HS-27A (cell line): ENCODE measurements at places on chromosomes 1 and 21.
A peak's percentile ranks its signal among the peaks of the same experiment; 100 is the strongest.

GRCh38 chr1:12161662-12162458, 4.9 kb upstream of the TNFRSF1B start:
- DNase-seq = peak; percentile 85

- no peak for DNase-seq
Observed at GRCh38 chr1:47776667-47777131, 220.5 kb downstream of the TRABD2B start.

DNA sequence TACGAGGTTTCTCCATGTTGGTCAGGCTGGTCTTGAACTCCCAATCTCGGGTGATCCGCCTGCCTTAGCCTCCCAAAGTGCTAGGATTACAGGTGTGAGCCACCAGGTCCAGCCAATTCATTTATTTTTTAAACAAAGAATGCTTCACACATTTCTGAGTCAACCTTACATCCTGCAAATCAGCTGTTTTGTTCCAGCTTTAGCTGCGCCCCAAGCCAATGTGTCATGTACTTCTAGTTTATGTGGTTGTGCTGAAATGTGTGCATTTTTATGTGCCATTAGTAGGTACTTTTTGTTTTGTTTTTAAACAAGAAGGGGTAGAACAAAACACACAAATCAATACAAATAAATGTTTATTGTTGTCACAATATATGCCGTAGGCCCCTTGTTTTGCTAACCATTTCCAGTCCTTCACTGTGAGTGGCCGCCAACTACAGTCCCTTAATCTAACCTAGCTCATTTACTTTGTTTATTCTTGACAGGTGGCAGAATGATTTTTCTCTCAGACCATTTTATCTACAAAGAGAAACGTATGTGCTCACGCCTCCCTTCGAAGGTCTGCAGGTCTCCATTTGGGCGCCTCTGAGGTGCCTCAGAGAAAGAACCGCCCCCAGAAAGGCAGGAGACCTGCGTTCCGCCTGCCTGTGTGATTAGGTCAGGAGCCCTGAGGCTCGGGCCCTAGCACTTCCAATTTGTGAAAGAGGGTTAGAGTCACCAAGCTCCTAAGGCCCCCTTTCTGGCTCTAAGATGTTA, 2.8 kb upstream of the CASQ2 start:
- DNase-seq = no peak

- DNase-seq = no peak
Observed at GRCh38 chr1:28265577-28265976, 6.3 kb downstream of the SESN2 start.

GRCh38 chr1:93963585-93963984, 54.4 kb upstream of the GCLM start:
- no peak for DNase-seq

DNA sequence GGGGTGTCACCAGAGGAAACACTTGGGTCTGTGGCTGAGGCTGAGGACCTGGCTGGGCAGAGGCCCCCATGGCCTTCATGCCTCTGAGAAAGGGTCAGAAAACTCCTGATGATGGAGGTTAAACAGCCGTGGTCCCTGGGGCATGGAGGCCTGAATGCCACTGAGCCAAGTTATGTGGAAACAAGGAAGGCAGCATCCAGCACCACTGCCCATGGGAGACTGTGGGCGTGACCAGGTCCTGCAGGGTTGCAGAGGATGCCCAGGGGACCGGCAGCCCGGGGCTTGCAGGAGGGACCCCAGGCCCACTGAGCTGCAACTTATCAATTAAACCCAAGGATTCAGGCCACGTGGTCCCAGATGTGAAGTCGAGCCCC, 18.9 kb upstream of the COL6A2 start:
- no peak for DNase-seq

GRCh38 chr1:162293073-162293692, 83.5 kb downstream of the SPATA46 start:
- DNase-seq = no peak
